H9 (cell line): ENCODE measurements at places on chromosomes 1 and 21. TPM values are rescaled to one million over a fixed set of nuclear protein-coding genes. Genes with fewer than 3 reads are reported as not detected.

The RIPPLY3 gene
- 1.7 and 1.9 TPM in 2 replicates for total RNA-seq

GRCh38 chr1:205515781-205516253 lies 11.3 kb downstream of the CDK18 start:
- no peak for DNase-seq

DNA sequence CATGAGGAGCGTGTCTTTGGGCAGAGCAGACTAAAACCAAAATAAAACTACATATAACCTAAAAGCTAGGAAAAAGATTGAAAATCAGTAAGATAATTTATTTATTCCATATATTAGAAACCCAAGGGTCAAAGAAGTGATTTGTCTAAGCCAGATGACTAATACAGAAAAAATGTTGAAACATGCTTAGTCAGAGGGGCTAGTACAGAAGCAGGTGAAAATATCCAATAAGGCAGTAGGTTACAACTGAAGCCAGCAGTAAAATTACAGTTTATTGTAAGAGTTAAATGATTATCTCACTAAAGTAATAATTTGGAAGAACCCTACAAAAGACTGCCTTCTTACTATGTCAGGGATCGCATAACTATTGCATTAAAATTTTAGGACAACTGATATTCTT lies 1190.9 kb upstream of the PRMT6 start:
- no peak for DNase-seq

DNA sequence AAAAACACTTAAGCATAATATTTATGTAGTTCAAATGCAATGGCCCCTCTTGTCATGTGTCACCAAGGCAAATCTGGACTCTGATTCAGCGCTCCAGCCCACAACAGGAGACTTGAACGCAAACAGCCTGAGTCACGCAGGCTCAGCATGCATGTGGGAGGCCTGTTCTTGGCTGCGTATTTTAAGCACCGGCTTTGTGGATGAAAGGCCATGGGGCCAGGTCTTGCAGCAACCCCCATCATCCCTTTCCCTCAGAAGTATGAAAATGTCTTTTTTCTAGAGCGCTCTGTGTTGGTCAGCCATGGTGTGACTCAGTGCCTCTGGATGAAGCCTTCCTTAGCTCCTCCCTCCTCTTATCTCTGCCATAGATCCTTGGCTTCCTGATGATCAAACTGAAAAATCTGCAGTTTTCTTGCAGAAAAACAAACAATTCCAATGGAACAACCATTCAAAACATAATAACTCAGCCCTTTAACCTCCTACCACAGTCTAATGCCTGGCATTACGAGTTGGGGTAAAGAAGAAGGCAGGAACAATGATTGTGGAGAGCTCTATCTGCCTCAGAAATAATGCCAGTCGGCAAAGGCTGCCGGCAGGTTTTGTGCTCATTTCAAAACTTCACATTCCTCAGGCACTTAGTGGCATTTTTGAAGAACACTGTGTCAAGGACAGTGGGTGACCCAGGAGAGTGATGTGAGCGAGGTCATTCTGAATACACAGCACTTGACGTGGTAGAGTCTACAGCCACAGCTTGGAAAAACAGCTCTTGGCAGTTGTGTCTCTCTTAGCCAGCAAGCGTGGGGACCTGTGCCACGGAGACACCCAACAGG lies 167.5 kb downstream of the CLIC6 start:
- DNase-seq, result no peak

DNA sequence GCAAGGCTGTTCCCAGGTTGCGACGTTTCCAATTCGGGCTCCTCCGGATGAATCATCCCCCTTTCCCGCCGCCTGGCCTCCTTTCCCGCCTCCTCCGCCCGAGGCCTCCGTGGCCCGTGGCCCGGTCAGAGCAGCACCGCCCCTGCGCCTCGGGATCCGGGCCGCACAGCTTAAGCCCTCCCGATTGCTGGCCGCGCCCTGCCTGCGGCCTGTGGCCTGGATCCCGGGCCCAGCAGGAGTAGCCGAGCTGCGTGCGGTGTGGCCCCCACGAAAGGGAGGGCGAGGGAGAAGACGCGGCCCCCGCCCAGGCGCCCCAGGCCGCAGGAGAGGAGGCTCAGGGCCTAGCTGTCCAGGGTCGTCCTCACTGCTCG lies 1.0 kb downstream of the TMEM200B start:
- DNase-seq, result no peak

GRCh38 chr1:220914283-220915116 lies 35.3 kb downstream of the HLX start:
- DNase-seq, result no peak

The AMY1B gene
- total RNA-seq, result not detected in 2 replicates

DNA sequence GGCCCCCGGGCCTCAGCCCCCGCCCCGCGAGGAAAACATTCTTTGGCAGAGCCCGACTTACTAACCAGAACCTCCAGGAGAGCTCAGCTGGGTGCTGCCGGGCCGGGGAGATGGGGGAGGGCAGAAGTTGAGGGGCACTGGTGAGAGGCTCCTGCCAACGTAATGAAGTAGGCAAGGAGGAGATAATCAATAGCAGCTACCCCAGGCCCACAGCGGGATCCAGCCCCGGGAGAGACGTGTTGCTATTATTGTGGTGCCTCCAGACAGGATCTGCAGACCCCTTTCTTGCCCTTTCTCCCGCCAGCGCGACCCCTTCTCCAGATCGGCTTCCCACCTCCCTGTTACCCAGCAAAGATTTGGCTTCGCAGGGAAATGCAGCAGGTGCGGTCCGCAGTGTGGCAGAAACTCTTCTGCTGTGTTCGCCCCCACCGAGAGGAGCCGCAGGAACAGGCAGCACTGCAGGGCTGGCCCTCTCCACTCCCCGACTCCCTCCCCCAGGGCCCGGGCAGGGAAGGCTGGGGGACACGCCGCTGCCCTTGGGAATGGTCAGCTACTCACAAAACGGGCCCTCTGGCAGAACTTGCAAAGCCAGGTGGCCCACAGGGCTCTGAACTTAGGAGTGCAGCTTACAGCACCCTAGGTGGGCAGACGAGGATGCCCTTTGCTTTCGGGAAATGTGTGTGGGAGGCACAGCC lies 1.5 kb upstream of the KCNA2 start:
- peak; percentile 37 for DNase-seq

The FCER1G gene
- total RNA-seq, result 0.44 and 0.90 TPM in 2 replicates

The ZNF695 gene
- 22.3 and 22.4 TPM in 2 replicates for total RNA-seq

DNA sequence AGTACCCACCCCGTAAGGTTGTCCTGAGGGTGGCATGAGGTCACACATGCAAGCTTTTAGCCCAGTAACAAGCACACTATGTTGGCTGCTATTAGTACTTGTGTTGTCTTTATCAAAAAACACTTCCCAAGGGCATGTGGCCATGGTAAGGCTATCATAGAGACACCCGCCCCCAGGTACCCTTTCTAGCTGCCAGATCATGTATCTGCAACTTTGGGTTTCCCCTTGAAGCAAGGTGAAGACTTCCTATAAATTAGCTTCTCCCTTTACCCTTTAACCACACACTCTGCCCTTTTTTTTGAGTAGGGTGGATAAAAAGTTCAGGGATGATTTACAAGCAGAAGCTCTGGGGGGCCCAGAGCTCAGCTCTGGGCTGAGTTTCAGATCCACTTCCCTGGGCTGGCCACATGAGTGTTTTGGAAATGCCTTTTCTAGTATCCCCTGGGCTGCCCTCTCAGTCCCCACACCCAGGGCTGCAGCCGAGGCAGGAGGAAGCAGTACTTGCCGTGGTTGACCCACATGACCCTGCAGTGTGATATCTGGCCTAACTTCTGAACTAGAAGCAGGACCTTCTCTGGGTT lies 2.0 kb downstream of the ZDHHC18 start:
- no peak for DNase-seq

GRCh38 chr1:96362623-96363022 lies 359.0 kb upstream of the PTBP2 start:
- DNase-seq, result no peak

The OR2T29 gene
- not detected in 2 replicates for total RNA-seq

The CLCA4 gene
- not detected in 2 replicates for total RNA-seq

The RERE gene
- total RNA-seq, result 92.7 and 103 TPM in 2 replicates

The ARHGEF2 gene
- 103 and 111 TPM in 2 replicates for total RNA-seq

DNA sequence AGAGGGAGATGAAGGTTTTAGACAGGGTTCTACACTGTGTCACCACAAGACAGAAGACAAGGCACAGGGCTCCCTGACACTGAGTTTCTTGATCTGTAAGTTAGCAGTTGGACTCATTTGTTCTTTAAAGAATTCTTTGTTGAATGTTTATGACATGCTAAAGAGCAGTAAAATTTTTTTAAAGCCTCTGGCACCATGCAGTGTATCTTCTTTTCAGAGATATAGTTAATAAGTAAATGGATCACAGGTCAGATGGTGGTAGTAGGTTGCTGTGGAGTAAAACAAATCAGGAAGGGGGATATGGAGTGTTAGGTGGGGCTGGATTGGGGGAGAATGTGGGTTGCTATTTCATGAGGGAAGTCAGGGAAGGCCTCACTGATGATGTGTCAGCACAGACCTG lies 2.0 kb downstream of the CLCA4 start:
- DNase-seq, result no peak

- DNase-seq, result no peak
These were observed 1206.7 kb upstream of the ADGRL2 start for GRCh38 chr1:80594013-80594412.
